C1 segment of cervical spinal cord (tissue), 14 donors: ENCODE measurements at places on chromosomes 3 and 15.

GRCh38 chr15:44706401-44706800 is 4.7 kb downstream of the PATL2 start:
- no peak for DNase-seq

- no peak for DNase-seq
These were observed 106.8 kb upstream of the SAMMSON start for GRCh38 chr3:69892706-69893105.

GRCh38 chr3:77590191-77590590 is 550.3 kb downstream of the ROBO2 start:
- DNase-seq: no peak

- DNase-seq: no peak
These were observed 309.0 kb downstream of the NTRK3 start for GRCh38 chr15:87947560-87947959.

- DNase-seq: no peak
These were observed 84.5 kb downstream of the KBTBD8 start for GRCh38 chr3:67082533-67083024.

GRCh38 chr15:90957791-90958190 is 3.1 kb downstream of the RCCD1 start:
- no peak for DNase-seq

- no peak for DNase-seq
These were observed 10.9 kb upstream of the FOXB1 start for GRCh38 chr15:59993041-59993750.

DNA sequence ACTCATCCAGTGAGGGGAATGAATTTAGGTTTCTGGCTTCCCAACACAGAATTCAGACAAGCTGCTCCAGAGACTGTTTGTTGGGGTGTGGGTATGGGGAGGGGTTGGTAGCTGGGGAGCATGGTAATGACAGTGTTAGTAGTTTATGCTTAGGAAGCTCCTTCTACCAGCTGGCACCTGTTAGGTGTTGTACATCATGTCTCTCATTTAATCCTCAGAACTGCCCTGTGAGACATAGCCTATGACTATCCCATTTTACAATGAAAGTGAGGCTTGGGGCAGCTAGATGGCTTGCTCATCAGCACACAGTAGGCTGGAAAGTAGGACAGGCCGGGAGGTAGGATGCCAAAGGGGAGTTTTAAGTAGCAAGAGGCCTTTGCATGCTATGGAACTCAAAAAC is 2.5 kb downstream of the EIF4E3 start:
- DNase-seq: no peak

GRCh38 chr3:126340596-126340942 is 16.6 kb downstream of the KLF15 start:
- no peak for DNase-seq

DNA sequence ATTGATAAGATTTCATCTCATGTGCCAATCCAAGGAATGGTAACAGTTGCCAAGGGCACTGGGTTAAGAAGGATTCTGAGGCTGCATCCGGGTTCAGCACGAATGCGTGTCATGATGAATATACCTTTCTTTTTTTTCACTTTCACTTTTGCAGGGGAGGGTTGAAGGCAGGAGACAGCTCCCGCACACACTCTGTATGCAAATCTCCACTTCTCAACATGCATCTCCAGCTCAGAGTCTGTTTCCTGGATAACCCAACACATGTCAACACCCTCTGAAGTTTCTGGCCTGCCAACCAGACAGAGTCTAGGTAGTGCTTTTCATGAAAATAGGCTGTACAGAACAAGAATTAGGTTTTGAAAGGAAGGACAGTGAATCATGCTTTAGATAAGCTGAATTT is 21.6 kb downstream of the B4GALT4 start:
- no peak for DNase-seq

DNA sequence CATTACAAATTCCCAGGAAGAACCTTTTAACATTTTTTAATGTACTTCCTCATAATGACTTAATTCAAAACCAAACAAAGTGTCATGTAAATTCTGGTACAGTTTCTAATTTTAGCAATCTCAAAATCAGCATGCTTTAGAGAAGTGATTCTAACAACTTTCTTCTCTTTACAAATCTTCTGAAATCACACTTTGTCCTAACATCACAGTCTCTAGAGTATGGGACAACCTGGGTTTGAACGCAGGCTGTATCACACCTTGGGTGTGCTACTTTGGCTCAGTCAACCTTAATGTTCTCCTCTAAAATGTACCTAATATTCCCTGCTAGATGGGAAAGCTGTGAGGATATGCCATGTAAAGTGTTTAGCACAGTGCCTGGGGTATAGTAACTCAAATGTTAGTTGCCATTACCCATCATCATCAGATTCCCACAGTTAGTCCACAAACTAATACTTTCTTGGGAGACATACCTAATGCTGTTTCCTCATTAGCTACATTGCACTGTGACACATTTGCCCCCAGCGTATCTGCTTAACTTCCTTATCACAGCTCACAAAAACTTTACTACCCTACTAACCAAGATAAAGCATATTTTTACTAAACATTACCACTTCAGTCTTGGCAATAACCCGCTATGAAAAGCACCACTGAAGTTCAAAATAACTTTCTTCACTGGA is 3.1 kb downstream of the TSPAN3 start:
- DNase-seq: no peak

- DNase-seq: no peak
These were observed 61.8 kb downstream of the NEO1 start for GRCh38 chr15:73114064-73114463.

DNA sequence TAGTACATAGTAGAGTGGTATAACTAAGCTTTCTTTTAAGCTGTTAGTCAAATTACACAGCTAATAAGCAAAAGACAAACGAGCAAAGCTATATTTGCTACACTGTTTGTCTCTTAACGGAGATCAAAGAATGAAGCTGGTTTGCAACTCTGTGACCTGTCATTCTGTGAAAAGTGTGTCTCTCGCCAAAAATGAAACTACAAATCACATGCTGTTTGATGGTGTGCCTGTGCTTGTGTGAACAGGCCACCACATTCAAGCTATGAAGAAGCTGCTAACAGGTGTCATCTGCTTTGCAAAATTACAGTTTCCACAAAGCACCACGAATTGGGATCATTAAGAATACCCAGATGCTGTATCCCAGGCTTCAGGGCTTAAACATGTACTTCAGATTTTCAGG is 667.8 kb upstream of the NAALADL2 start:
- DNase-seq: no peak

GRCh38 chr15:78842519-78842918 is 30.2 kb upstream of the MORF4L1 start:
- no peak for DNase-seq

- DNase-seq: no peak
These were observed 113.5 kb downstream of the KCNAB1 start for GRCh38 chr3:156233876-156234275.

DNA sequence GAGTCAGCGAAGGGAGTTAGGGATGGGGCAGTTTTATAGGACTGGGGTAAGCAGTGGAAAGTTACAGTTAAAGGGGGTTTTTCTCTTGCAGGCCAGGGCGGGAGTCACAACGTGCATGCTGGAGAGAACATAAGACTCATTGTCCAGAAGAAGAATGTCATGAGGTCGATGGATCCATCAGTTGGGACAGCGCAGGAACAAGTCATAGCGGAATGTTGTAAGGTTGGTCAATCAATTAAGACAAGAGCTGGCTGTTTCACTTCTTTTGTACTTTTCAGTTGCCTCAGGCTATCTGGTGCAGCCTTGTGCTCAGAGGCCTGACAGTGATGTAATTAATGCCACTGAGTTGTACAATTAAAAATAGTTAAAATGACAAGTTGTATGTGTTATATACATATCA is 165.6 kb downstream of the OCA2 start:
- no peak for DNase-seq

GRCh38 chr3:89795506-89795905 is 688.1 kb downstream of the EPHA3 start:
- no peak for DNase-seq

GRCh38 chr15:62439543-62440016 is 274.5 kb upstream of the C2CD4B start:
- DNase-seq: no peak

GRCh38 chr3:22371036-22371435 is 620.0 kb upstream of the ZNF385D start:
- peak; percentile 83 for DNase-seq

DNA sequence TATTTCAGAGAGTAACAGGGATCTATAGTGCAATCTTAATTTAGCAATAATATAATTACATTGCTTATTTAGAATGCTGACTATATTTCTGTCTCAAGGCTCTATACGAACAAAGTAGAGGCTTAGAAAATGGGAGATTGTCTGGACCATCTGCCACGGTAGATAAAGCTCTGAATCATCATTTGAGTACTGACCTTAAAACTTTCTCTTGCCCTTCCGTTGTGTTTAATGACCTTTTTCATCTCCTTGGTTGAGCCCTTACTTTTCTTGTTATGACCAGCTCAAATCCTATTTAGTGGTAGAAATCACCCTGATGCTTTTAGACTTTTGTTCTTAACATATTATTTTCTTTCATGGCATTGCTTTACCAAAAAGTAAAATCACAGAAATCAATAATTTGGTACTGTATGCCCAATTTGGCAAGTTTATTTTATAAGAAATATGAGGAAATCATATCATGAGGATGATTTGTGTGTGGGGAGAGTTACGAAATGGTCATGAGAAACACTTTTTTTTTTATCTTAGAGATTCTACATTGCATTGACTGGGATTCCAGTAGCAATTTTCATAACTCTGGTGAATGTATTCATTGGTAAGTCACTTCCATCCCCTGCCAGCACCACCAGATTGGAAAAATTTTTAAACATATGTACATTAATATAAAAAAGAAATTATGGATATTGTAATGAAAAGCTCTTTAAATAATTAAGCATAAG is 11.0 kb downstream of the NDUFB5 start:
- no peak for DNase-seq

DNA sequence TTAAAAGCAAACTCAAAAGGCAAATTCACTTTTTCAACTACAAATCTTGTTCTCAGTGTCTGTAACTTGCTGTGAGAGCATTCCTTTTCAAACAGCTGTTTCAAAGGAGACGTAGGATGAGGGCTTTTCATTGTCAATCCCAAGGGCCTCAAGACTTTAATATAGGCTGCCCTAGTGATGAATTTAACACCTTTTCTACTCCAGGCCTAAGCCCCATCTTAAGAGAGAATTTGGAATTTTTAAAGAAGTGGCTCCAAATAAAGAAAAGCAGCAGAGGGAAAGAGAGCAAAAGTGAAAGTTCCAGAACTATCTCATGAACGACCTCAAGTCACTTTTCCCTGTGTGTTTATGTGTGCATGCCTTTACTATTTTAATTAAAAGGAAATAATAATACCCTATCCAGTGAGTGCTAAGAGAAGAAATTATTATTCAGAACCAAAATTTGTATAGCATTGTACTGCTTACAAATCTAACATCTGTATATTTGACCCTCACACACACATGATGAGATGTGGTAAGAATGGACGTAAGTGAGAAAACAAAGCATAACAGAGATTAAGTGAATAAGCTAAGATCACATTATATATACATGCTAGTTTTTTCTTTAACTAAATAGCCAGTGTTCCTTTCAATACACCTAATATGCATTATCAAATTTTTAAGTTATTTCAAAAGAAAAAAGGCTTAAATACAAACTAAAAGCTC is 196.4 kb downstream of the VGLL3 start:
- DNase-seq: no peak

- no peak for DNase-seq
These were observed 113.9 kb downstream of the DGKG start for GRCh38 chr3:186247821-186248814.

DNA sequence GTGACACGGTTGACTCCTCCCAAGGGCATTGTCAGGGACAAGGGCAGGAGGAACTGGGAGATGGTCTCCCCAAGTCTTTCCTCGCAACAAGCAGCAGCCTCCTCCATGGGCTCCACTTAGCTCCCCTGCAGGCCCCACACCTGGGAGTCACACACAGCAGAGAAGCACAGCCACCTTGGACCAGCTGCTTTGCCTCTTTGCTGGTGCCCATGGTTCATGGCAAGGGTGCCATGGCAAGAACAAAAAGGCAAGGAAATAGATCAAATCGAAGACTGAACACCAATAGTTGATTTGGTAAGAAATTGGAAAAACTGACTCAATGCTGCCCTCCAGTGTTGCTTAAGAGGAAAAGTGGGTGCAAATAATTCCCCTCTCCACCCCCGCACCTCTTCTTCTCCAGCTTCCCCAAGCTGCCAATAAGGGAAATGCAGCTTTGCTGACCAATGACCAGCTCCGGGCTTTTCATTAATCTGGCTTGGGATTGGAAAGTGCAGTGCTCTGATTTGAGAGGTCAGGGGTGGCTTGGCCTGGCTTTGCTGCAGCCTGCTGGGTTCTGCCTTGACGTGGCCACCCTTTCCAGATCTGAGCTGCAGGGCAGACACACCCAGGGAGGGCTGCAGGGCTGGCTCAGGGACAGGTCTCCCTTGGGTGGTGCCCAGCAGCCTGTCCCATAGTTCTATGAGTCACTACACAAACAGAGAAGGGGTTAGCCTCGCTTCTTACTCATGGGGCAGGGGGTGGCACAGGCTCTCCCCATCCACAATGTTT is 162.0 kb downstream of the KLF13 start:
- DNase-seq: no peak

GRCh38 chr3:184842433-184842832 is 30.5 kb downstream of the VPS8 start:
- DNase-seq: no peak

DNA sequence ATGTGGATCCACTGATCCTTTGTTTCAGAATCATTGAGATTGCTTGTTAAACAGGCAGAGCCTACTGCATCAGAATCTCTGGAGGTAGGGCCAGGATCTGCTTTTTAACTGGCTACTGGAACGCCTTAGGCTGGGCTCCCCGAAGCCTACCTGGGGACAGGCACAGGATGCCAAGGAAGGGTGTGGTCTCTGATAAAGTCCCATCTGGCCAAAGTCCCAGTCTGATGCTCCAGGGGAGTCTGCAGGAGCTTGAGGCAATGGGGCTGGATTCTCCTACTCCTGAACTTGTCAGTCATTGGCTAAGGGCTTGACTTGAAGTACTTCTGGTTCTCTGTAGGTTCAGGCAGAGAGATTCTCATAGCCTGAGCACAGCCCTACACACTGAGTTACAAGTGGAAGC is 22.4 kb upstream of the CCK start:
- DNase-seq: no peak

DNA sequence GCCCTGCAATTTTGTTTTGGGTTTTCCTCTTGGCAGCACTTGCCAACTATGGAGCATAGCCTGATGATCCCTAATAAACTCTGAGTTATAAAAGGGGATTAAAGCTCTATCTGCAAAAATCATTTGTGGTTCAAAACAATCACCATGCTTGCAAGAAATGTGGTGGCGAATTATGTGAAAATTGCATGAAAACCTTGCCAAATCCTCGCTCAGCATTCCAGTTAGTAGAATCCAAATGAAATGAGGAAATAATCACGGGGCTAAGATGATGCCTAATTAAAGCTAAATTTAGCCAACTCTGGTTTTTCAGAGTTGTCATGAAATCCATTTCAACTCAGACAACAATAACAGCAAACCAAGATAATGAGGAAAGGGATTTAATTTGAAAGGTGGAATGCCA is 73.0 kb upstream of the PROK2 start:
- DNase-seq: no peak

- DNase-seq: no peak
These were observed 229.1 kb upstream of the IGF1R start for GRCh38 chr15:98419173-98419780.

- no peak for DNase-seq
These were observed 414.6 kb upstream of the TBL1XR1 start for GRCh38 chr3:177611752-177612334.
